ENCODE measurements at places on chromosomes 2 and 18. TPM values are rescaled to one million over a fixed set of nuclear protein-coding genes. Genes with fewer than 3 reads are reported as not detected.

FKBP7 gene
- 10.5 TPM for total RNA-seq

LBX2 gene
- total RNA-seq, result 0.45 TPM

CYRIA gene
- total RNA-seq, result 25.2 TPM

SERPINB11 gene
- not detected for total RNA-seq

GPR45 gene
- not detected for total RNA-seq
